ENCODE measurements at places on chromosomes 11 and 22.

DNA sequence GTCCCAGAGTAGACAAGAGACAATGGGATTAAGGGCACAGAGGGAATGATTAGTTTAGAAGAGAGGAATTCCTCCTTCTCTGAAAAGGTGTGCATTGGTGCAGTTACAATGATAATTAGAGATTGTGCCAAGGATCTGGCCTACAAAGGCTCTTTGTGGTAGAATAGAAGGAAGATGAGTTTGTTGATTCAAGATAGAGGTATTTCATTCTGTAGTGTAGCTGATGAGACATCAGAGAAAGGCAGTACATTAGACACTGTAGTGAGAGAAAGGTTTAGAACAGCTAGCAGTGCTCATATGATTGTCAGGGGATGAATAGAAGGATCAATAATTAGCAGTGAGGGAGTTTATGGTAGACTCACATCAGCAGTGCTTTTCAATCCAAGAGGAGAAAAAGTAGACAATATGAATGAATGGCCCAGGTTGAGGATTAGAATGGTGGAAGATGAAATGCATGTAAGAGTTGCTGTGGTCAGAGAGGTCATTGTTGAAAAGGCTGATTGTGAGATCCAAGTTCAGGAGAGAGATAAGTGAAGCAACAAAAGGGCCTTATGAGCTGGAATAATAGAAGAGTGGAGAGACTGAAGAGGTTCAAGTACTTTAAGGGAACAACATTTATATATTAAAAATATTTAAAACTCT is 28.9 kb downstream of the SIK2 start:
- no peak for DNase-seq

GRCh38 chr11:7574491-7575130 is 60.8 kb downstream of the PPFIBP2 start:
- DNase-seq: no peak

DNA sequence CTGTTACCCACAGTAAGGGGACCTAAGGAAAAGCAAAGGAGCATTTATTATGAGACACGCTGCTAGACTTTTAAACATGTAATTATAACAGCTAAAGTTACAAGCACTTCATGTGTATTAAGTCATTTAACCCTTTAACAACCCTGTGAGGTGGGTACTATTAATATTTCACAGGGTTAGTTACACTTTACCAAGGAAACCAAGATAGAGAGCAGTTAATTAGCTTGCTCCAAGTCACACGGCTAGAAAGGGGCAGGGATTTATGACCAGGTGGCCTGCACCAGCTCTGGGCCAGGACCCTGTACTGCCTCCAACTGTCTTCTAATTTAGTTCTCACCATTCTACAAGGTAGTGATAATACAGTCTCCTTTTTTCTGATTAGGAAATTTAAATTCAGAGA is 74.9 kb downstream of the RPL27A start:
- no peak for DNase-seq

DNA sequence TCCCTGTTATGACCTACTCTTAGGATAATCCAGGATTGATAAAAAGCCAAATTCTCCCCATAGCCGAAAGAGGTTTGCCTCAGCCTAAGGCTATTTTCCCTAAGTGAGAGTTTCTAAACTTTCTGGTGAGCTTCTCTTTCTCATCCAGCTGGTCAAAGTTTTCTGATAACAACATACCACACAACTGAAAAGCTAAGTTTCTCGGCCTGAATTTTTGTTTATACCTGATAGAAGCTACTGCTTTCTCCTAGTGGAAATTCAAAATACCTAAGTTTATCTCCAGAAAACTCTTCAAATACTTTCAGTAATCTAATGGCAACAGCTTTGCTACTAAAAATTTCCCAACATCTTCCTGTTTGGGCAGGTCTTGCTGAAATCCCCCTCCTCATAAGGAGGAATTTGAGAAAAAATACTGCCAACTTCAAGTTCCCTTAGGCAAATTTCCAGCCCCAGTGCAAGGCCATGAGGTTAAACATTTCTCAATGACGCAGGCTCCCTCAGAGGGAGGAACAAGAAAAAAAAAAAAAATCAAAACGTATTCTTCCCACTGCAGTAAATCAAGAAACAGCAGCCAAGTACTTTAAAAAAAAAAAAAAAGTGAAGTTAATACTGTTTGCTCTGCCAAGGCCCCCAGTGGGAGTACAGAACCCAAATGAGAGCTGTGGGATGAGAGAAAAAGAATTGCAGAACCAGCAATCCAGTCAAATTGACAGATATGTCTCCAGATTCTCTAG is 127.0 kb downstream of the MRTFA start:
- DNase-seq: no peak

DNA sequence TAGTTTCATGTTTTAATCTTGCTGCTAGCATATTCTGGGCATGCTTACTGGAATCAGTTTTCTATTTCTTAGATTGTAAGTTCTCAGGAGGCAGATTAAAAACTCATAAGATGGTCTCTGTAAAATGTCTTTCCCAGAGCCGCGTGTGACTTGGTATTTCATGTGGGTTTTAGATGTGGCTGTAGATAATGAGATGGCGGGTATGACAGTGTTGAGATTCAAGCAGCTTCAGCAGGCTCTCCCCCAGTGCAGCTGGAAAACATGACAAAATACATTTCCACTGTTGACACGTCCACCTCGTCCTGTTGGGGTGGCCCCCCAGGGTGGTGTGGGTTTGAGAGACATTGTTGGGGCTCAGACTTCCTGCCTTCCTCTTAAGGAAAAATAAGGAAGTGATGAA is 106.8 kb downstream of the KIRREL3 start:
- DNase-seq: no peak

DNA sequence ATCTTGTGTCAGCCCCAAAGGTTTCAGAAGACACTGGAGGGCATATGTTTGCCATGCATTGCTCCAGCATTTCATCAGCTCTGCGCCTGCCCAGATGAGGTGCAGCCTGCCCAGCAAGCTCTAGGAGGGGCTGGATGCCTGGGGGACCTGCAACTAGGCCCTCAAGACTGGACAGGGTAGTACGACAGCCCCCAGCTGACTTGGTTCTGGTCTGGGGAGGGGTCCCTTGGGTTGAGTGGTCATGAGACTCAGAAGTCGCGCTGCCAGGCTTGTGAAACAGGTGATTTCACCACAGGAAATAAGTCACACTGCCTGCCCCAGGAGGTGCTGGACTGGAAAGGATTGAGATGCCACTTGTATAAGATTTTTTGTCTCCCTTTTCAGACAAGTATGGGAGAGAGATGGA is 23.4 kb downstream of the TPBGL start:
- DNase-seq: no peak

GRCh38 chr11:81963018-81963417 is 770.6 kb downstream of the FAM181B start:
- no peak for DNase-seq

DNA sequence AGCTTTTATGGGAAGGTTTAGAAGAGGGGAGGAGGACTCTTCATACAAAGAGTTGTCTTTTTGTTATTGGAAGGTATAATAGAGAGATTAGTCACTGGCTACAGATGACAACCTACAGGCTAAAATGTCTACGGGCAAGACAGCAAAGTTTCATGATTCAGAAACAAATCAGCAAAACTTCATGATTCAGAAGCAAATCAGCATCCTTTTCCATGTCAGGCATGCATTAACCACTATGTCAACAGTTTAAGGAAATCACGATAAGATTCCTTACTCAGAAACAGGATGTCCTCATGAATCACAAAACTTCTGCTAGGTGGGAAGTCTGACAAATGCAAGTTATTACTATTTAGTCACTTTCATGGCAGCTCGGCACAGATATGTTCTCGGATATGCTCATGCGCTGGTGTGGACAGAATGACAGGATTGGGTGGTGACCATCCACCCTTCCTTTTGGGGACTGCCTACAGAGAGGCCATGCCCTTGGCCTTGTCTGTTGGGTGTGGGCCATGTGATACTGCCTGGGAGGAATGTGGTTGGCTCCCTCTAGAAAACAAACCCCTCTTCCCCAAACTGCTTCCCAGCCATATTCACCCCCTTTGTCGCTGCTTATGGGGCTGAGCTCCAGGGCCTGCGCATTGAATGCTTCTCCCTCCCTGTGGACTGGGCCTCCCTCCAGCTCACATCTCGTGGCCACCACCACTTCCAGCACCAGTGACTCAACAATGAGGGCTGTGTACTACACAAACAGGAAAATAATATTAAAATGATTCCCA is 10.1 kb downstream of the C11orf91 start:
- DNase-seq: peak; percentile 96

GRCh38 chr11:106413222-106413621 is 335.8 kb downstream of the AASDHPPT start:
- DNase-seq: no peak

GRCh38 chr11:67082071-67082791 is 25.6 kb downstream of the RHOD start:
- no peak for DNase-seq

DNA sequence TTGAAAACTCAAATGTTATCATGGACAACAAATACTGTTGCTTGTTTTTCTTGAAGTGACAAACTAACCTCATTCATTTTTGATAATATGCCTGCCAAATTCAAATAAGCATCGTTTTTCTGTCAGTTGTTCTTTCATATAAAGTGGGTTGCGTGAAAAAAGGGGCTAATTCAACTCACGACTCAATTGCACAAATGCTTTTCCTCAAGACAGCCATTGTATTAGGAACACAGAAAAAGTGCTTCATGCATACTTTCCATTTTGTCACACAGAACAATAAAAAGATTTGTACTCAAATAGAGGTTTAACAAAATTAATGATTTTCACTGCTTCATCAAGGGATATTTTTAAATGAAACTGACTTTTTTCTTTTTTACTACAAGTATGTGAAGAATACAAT is 94.6 kb upstream of the ALKBH3 start:
- no peak for DNase-seq

- no peak for DNase-seq
Measured at GRCh38 chr22:35099883-35100282, 33.9 kb downstream of the ISX start.

DNA sequence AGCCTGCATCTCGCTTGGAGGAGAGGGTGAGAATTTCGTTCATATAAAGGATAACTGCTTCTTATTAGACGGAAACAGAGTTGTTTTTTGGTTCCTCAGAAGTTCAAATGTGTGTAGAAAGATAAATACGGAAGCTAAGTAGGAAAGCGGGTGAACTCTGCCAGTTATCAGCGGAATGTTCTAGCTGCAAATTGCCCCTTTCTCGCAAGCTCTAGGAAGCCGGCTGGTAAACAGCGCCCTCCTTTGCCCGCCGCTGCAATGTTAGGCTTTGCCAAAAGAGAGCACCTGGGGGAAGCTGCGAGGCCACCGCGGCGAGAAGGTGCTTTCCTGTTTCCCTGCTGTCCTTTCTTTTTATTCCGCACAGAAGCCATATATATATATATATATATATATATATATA is 67.0 kb downstream of the IGLL5 start:
- no peak for DNase-seq

DNA sequence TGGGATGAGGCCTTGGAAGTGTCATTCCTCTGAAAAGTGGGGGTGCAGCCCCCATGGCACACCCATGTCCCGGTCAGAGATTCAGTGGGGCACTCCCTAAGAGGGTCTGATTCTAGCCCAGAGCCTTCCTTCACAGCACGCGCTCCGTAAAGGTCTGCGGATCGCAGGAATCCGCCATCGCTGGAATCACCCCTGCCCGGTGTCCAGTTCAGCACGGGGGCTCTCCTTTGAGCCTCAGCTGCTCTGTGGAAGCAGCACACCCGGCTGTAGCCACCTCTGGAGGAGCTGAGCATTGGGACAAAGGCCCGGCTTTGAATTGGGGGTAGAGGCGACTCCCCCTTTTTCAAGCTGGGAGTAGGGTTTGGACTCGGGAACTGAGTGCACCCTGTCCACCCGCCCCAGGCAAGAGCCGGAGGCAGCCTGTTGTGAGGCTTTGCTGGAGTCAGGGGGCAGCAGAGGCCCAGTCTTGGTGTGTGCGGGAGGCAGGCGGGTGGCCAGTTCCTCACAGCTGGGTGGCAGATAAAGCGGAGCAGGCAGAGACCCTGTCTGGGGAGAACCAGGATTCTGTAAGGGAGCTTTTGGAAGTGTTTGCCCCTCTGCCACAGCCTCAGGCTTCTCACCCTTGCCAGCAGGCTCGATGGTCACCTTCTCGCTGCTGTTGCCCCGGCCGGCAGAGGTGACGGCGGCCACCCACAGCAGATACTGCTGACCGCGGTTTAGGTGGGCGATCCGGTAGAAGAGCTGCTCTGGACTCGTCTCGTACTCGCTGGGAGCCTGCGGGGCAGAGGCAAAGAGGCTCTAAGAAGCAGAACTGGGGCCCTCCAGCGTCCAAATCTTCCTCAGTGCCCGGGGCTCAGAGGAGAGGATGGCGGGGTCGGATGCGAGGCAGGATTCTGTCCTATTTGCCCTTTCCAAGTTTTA is 115.9 kb downstream of the CEP164 start:
- no peak for DNase-seq

DNA sequence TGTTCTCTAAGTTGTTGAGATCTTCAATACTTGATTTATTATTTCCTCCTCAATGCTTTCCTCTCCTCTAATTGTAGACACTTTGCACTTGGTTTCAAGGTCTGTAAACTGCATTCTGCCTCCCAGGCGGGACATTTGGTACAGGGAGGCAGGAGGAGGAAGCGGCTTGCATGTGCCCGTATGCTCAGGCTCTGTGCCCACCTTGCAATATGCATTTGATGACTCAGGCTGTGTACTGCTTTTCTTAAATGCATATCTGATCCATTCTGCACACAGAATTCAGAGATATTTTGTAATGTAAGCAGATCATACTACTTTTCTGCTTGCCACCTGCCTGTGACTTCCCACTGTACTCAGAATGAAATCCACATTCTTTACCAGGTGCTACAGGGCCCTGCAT is 55.0 kb downstream of the FZD4 start:
- DNase-seq: no peak

DNA sequence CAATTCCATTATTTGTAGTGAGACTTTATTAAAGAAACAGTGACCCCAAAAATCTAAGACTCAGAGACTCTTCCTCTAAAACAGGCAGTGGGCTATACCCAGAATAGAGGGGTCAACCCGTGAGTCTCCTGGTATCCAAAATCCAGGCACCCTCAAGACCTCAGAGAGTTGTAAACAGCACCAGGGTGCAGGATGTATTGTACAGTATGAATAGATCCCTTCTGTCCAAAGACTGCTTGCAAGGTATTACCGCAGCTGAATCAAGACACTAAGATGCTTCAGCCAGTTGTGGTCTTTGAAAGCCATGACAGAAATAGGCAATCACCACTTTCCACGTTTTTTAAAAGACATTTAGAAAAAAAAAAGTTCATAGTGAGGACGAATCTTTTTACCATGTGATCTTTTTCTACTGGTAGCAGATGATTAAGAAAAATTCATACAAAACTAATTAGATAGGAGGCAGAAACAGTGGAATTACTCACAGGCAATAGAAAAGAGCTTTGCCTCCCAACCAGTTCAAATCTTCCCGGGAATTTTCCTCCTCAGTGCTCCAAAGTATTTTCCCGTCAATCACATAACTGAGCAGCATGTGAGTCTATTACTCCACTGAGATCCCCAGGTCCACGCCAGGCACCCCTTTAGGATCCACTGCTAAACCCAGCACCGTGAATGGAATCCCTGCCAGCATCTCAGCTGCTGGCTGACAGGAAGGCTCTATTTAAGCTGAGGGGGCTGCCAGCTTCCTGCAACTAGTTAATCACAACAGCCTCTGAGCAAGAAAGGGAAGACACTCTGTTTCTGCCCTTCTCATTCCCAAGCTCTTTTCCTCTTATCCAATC is 113.1 kb downstream of the ETS1 start:
- DNase-seq: no peak
